ENCODE measurements at places on chromosomes 12 and 14.

DNA sequence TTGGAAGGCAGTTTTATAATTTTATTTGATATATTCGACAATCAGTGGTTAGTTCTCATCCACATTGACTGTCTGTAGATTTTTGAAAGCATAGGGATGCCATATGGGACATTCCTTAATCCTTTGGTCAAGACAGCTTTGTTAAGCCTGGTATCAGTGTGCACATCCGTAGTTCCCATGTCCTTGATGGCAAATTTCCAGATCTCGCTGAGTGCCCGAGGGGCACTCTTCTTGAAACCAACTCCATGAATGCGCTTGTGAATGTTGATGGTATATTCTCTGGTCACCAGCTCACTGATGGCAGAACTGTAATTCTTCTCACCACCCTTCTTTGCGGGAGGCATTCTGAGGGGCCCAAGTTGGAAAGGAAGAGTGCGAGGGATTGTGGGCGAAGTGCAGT lies 6.1 kb upstream of the DENND5B start:
- no peak for DNase-seq

DNA sequence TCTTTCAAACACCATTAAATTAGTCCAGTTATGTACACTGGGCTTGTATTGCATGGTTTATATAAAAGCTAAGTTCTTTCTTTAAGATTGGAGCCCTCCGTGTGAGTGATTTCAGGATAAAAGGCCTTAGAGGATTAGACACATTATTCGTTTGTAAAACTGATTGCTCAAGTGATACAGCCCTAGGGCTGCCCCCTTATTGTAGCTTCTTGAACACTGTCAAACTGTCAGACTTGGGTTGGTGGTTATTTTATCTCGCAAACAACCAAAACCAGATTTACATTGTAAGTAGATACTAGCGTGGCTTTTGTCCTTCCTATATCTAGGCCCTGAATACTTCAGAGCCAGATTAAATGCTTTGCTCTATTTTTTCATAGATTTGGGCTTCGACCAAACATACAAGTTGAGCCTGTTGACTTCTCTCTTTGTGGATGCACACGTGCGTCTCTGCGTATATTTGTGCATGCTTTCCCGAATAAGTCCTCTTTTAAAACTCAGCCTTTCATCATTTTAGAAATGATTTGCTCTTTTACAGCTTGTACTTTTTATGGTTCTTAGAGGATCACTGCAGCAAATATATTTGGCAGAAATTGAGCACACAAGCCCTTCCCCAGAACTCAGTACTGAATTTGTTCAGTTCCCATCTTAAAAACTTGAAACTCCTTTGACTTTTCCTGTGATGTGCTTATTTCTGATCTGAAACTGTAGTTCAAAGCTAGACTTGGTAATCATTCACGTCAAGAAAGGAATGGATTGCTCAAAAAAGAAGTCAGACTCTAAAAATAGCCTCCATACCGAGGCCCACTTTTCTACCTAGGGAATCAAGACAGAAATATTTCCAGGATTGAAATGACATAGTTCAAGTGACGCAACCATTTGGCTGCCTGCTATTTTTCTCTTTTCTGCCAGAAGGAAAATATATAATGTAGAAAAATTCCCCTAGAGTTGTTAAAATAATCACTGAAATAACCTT lies 129.5 kb downstream of the ETV6 start:
- no peak for DNase-seq

DNA sequence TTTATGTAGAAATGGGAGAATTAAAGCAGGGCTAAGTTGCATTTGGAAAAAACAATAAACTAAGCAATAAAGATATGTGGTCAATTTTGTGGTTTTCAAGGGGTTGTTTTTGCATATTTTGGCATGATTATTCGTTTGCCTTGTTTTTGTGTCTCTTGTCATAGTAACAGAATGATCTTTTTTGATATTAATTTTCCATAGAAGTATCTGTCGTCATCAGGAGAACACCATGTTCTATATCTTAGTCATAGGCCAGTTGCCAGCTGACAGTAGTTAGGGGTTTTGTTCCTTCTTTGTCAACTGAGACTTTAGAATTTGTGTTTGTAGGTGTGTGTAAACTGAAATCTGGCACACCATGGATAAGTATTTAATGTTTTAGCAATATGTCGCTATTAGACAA lies 1354.8 kb downstream of the LRFN5 start:
- DNase-seq: no peak

DNA sequence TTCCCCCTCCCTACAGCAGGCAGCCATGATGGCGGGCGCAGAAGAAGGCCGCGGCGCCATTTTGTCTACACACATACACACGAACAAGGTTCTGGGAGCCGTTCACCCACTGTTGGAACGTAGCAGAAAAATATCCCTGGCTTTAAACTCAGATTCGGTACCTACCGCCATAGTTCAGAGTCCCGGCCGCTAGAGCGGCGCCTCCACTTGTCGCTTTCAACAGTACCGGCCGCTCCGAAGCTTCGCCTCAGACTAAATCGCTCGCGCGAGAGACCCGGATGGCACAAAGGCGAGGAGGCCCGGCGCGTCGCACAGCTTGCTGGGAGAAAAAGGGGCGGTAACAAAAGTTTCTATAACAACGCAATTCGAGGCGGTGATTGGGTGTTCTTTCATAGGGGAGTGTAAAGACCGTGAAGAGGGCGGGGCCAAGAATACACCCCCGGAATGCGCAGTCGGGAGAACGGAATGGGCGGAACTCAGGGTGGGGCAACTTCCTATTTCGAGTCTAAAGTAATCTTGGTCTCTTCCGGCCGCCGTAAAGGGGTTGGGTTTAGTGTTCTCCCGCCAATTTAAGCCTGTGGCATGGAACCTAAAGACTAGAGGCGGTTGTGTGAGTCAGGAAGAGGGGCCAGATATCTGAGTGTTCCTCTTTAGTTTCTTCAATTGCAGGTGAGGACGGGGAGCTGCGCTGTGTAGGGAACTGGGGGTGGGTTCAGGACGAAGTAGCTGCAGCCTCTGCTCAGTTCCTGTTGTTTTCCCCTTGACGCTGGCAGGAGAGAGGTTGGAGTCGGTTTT lies at the start of the genes KNTC1 and RSRC2:
TSS of gene KNTC1 (plus strand) at position 567 of the 795 bp plus-strand sequence. CDS start 2,815 bp downstream, outside the sequence.
TSS of gene RSRC2 (minus strand) at position 254 of the 795 bp plus-strand sequence. CDS start at position 171, 83 bp downstream.
- peak; percentile 99 for DNase-seq

DNA sequence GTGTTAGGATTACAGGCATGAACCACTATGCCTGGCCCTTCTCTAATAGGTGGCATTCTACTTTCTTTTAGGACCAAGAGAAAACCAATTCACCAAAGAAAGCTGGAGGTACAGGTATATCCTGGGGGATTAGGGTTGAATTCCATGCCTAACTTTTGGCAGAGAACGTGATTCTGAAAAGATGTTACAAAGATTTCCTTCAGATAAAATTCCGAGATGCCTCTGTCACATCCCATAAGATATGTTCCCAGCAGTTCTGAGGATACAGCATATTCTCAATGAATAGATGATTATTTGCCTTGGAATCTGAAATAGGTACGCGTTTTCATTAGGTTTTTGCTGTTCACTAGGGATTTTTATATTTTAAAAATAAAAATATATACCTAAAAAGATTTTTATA lies 111.9 kb upstream of the KRAS start:
- DNase-seq: no peak

DNA sequence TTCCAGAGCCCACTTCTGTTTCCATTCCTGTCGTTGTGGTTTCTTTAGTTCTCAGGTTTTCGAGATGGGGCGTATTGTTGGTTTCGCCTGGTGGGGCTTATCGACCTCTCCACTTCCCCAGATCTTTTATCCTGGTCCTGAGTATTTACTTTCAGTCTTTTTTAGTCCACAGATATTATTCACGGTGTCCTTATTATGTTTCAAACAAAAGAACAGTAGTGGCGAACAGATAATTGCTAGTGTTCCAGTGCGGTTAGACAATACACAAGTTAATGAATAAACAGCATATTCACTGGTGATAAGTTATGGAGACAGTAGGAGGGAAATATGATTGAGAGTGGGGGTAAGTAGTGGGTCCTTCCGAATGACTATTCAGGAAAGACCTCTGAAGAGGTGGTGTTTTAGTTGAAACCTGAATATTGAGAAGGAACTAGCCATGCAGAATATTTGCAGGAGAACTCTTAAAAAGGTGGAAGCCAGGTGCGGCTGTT lies 668 bp downstream of the TMEM260 start:
- DNase-seq: no peak

DNA sequence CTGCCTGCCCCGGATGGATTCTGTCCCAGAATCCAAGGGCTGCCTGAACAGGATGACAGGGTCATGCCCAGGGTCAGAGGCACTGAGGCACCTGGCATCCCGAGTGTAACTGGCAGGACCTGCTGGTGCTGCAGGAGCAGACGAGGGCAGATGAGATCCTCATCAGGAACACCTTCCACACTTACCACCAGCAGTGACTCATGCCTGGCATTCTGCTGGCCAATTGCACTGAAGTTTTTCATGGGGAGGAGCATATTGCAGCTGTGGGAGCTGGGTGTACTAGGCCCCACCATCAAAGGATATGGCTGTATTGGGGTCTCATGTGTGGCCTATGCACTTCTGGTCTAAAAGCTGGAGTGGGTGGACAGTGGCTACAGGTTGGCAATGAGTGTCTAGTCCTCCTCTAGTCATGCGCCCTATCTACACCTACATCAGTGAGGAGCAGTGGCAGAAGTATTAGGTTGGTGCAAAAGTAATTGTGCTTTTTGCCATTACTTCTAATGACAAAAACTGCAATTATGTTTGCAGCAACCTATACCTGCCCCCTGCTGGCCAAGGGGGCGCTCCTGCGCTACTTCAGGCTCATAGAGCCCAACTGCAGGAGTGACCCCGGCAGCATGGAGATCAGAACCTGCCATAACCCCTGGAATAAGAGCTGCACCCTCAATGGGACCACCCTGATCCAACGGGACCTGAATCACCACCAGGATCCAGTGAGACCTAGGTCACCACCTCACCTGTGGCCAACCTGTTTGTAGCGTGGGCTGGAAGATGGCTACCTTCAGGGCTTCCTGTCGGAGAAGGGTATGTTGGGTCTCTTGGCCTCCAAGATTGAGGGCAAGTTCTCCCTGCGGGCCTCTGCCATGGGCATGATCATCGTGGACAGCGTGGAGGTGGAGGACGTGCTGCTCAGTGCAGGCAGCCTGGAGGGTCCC lies 8.0 kb upstream of the C12orf42 start:
- DNase-seq: no peak

DNA sequence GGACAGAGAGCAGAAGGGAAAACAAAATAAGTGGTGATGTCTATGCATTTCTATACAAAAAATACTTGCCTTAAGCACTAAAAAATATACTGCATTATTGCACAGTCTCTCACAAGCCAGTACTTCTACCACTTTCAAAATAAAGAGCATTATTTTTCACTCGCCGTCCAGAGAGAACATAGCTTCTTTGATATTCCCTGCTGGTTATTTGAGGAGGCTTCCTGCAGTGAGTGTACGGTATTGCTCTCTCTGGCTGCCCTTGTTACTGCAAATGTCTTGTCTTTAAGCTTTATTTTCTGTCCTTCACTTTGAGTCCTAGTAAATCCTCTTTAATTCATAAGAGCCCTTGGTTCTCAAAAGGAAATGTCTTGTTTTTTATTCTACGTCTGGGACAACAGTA lies 81.1 kb downstream of the EML1 start:
- DNase-seq: no peak

DNA sequence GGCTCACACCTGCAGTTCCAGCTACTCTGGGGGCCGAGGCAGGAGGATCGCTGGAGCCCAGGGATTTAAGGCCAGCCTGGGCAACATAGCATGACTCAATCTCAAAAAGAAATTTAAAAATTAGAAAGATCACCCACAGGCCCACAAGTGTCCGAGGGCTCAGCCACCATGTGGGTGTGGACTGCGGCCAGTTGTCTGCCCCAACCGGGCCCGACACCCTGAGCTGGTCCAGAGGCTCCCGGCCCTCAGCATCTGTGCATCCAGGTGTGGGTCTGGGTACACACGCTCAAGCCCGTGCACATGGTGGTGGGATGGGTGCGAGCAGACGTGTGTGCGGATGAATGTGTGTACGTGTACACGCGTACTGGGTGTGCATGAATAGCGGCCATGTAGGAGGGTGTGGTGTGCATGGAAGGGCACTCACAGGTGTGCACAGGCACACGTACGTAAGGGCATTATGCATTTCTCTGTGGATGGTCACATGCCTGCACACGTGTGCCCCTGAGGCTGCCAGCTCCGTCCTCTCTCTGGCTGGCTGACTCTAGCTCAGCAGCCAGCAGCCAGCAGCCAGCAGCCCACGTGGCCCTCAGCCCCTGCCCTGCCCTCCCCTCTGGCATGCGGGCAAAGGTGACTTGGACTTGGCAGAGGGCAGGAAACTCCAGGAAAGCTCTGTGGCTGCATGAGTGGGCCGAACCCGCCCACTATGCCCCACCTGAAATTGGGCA lies 23.3 kb upstream of the NUDT14 start:
- DNase-seq: no peak

DNA sequence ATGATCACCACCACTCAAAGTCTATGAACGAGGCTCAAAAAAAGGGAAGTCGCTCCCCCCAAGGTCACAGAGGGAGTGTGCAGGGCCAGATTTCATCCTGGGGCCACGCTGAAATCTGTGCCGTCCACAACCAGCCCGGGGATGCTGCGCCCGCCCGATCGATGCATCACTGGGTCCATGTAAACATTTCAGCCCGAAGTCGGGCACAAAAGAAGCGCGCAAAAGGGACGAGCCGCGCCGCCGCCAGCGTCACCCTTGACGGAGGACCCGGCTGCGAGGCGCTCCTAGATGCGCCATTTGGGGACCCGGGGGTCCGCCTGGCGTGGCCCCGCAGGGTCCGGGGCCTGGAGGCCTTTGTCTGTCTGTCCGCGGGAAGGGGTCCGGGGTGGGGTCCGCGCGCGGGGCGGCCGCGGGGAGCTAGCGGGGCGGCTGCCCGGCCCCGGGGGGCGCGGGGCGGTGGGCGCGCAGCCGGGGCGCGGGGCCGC lies 503 bp downstream of the FBXO21 start:
- peak; percentile 15 for DNase-seq

DNA sequence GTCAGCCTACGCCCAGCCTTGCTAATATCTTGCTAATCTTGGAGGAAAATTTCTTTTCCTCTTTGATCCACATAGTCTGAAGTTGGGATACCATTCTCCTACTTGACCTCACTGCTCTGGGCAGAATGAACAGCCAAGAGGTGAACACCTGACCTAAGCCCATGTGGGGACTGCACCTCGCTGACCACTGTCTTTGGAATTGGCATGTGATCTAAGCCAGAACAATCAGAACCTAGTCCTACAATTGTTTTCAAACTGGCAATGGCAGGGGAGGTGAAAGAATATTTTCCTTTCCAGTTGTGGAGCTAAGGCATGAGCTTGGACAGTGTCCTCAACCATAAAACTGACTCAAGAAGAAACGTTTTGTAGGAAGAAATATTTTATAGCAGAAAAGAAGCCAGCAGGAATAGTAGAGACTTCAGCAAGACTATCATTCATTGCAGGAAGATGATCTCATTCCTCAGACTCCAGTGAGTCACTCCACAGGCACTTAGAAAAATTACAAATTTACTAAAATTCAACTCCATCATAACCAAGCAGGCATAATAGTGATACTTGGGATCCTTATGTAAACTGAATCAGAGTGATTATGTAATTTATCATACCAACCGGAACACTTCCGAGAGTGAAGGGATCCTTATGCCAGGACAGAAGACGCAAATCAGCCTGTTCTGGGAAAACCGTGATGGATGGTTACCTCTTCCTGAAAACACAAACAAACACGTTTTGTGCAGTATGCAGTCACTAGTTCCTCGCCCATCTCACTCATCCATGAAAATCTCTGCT lies 14.7 kb downstream of the PTPRO start:
- no peak for DNase-seq

All from right renal cortex interstitium (tissue), 3 donors.